ENCODE measurements at places on chromosomes 6 and 20.

DNA sequence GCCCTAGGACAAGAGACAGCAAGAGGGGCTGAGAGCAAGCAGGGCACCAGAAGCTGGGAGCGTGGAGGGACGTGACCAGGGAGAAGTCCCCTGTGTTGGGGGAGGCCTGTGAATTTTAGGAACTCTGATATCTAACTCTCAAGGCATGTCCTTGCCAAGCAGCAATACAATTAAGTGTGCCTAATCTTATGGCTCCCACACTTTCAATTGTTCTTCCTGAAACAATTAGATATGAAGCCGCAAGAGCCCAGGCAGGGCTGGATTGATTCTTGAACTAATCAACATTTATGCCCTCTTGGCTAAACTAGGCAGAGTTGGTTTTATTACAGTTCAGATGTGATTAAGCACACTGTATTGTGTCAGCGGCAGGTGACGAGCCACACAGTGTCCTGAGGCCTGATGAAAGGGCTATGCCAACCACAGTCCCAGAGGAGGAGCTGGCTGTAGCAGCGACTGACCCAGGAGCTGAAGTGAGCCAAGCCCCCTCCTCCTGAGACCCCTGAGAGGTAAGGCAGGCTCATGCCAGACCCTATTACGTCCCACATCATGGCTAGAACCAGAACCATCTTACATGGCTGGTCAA is 4.2 kb upstream of the MAVS start:
- H3K4me3 ChIP-seq, result no peak overlapping the region
- peaks cover 7% of the 10 kb centered on the region for H3K4me1 ChIP-seq
- H3K27ac ChIP-seq, result no peak overlapping the region

DNA sequence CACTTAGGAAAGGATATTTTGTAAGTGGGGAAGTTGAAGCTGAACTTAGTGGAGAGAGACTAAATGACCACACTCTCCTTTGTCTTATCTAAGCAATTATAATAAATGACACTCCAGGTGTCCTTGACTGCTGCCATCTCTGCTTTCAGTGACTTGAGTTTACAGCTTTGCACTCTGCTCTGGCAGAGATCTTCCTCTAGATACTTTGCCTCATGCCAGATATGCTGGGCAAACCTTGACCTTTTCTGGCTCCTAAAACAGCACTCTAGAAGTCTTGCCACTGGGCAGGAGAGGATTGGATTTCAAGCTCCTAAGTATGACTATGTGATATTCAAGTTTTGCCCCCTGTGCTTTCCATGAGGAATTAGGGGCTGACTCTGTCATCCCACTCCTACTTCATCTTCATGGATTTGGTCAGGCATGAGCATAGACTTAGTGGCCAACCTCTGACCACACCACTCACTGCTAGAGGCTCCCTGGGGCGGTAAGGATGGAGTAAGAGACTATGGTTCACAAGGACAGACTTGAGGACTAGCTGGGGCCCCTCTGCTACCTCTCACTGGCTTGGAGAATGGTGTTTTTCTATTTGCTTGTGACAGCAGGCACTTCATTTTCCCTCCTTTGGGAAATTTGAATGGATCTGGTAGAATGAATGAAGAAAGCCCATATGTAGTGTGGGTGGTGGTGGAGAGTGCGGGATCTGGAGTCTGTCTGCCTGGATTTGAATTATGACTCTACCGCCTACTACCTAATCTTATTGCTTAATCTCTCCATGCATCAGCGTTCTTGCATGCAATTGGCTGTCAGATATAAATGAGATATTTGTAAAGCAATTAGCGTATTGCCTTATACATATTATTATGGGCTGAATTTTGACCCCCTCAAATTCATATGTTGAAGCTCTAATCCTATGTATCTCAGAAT is 191.4 kb downstream of the REV3L start:
- no peak overlapping the region for H3K4me3 ChIP-seq
- H3K27me3 ChIP-seq, result no peaks in the 10 kb centered on the region
- DNase-seq, result no peak
- H3K36me3 ChIP-seq, result peaks cover 8% of the 10 kb centered on the region
- H3K27ac ChIP-seq, result no peak overlapping the region

DNA sequence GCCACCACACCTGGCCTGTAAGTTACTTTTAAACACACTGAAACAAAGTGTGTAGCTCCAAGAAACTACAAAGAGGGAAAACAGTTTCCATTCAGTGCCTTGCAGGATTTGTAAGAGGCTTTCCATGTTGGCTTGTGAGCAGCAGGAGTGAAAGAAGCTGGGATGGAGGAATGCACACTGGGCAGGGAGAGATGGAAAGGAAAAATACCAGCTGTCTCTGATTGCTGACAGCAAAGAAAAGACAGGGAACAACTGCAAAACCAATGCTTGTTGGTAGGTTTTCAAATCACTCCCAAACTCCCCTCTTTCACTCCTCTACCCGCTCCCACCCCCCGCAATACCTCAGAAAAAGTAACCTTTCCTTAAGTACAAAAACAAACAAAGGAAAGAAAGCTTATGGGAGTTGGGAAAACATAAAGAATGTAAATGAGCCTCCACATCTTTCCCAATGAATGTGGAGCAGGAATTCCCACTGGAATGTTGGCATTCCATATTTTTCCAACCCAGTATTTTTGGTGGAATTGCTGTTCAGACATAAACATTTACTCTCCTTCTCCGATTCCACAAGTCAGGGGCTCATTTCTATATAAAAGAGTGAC is 166.1 kb downstream of the THBS2 start:
- H3K27ac ChIP-seq, result no peak overlapping the region
- no peaks in the 10 kb centered on the region for H3K4me1 ChIP-seq
- no peaks in the 10 kb centered on the region for H3K36me3 ChIP-seq
- H3K27me3 ChIP-seq, result no peaks in the 10 kb centered on the region
- H3K4me3 ChIP-seq, result no peak overlapping the region

DNA sequence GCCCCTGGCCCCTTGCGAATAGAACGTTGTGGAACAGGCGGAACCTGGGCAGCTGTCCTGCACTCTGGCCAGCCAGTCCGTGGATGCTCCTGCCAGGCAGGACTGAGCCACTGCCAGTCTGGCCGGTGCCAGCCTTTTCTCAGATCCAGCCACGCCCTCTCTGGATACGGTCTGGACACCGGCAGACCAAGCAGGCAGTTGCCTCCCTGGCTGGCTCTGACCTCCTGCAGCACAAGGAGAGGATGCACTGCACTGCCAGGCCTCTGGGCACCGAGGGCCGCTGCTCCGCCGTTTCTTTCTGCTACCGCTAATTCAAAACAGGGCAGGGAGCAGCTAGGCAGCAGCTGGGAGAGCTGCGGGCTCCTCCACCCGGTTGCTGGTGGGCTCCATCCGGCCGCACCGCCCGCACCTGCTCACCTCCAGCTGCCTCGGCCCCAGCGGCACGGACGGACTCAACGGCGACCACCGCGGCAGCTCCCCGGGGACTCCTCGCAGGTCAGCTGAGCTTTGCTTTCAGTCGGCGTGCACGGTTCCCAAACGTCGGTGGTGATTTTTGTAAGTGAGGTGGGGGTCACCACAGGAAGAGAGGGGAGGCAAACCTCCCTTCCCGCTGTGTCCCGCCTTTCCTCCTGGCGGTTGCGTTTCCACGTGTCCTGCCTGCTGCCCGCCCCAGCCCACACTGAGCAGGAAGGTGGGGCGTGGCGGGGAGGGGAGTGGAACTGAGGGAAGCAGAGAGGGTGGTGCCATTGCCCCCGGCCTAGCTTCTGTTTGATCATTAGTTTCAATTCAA is 30.3 kb upstream of the AFDN start:
- H3K27ac ChIP-seq, result no peak overlapping the region
- DNase-seq, result no peak
- H3K4me3 ChIP-seq, result no peak overlapping the region
- H3K36me3 ChIP-seq, result no peaks in the 10 kb centered on the region

DNA sequence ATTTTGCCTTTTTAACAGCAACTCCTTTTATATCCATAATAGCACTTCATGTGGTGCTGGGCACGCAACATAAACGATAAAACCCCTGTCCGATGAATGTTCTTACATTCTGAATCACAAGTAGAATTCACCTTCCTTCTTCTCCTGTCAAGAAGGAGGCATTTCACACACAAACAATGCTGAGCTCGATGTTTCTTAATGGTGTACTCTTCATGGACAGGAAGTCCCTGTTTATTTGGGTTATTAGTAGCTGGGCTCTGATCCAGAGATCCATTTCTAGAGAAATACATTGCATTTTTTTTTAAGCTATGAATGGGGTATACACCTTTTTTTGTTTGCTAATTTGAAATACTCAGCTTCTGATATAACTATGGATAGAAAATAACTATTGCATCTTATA is 82.4 kb downstream of the PPP1R3G start:
- no peaks in the 10 kb centered on the region for H3K27me3 ChIP-seq
- no peak overlapping the region for H3K4me3 ChIP-seq
- no peak for DNase-seq

DNA sequence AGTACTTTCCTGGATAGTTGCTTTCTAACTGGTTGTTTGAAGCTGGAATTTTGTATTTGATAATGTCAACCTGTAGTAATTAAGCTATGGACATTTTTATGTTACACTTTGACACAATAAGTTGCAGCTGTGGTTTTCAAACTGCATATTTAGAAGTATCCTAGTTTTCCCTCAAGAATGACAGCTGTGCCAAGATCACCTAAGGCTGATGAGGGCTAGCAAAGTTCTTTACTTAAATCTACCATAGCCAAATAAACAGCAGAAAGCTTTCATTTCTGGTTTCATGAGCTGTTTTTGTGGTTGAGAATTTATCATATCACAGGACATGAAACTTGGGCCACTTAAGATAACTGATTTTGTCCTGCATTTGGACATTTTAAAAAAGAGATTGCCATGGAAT is 30.6 kb downstream of the FAM229B start:
- no peaks in the 10 kb centered on the region for H3K4me1 ChIP-seq
- H3K36me3 ChIP-seq, result no peaks in the 10 kb centered on the region

- no peak for DNase-seq
Measured at GRCh38 chr20:32453467-32454163, 95.5 kb downstream of the ASXL1 start.

- H3K36me3 ChIP-seq, result no peaks in the 10 kb centered on the region
- no peaks in the 10 kb centered on the region for H3K4me1 ChIP-seq
- H3K27me3 ChIP-seq, result peaks cover 17% of the 10 kb centered on the region
- no peak overlapping the region for H3K4me3 ChIP-seq
- no peak overlapping the region for H3K27ac ChIP-seq
Measured at GRCh38 chr6:29131691-29132090, 23.8 kb downstream of the OR2J3 start.

- DNase-seq, result no peak
- H3K4me3 ChIP-seq, result no peak overlapping the region
- no peaks in the 10 kb centered on the region for H3K36me3 ChIP-seq
- no peaks in the 10 kb centered on the region for H3K4me1 ChIP-seq
- H3K27ac ChIP-seq, result no peak overlapping the region
- H3K27me3 ChIP-seq, result no peaks in the 10 kb centered on the region
Measured at GRCh38 chr20:57564951-57565642, 4.2 kb downstream of the PCK1 start.

DNA sequence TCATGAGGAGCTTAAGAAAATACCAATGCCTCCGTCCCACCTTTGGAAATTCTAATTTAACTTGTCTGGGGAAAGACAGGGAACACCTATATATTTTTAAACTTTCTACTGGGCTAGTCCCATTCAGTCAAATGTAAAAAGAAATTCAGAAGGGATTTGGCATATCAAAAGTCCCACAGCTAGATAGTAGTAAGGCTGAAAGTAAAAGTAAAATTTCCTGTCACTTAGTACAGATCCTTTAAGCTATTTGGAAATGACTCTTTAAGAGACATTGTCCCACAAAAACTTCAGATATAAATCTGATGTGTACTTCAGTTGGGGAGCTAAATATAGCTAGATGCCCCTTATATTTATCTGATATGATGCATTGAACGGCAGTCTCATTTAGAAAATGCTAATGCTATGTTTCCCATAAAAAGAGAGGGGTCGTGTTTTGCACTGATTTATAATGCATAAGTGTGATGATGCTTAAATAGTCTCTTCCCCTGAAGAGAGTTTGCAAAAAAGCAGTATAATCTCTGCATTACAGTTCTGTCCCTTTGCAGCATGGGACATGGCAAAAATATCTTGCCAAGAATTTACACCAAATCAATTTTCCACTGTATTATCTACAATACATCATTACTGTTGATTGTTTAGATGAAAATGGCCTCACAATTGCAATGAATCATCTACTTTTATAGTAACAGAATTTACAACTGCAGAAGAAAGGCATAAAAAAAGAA is 860.8 kb upstream of the MAP3K7 start:
- no peak for DNase-seq
- H3K36me3 ChIP-seq, result no peaks in the 10 kb centered on the region
- H3K27ac ChIP-seq, result no peak overlapping the region
- H3K27me3 ChIP-seq, result no peaks in the 10 kb centered on the region

DNA sequence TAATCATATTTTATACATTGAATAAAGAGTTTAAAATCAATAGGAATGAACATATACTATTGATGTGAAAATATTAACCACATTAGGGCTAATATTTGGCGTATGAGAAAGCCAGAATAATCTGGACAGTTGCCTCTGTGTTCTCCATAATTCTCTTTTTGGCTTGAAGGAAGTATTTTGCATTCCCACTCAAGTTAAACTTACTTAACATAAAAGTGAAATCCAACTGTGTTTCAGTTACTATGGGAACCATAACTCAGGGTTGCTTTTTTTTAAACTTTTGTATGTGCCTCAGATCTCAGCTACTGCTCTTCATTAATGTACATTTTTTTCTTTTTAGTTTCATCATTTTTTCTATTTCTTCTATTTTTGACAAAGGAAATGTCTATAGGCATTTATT is 479.8 kb downstream of the NKAIN2 start:
- no peak overlapping the region for H3K4me3 ChIP-seq
- H3K36me3 ChIP-seq, result no peaks in the 10 kb centered on the region
- no peaks in the 10 kb centered on the region for H3K27me3 ChIP-seq
- no peaks in the 10 kb centered on the region for H3K4me1 ChIP-seq

GRCh38 chr6:132730560-132730959 is 16.7 kb upstream of the VNN1 start:
- H3K36me3 ChIP-seq, result no peaks in the 10 kb centered on the region
- no peaks in the 10 kb centered on the region for H3K27me3 ChIP-seq
- no peak overlapping the region for H3K4me3 ChIP-seq
- no peak overlapping the region for H3K27ac ChIP-seq
- no peak for DNase-seq
- no peaks in the 10 kb centered on the region for H3K4me1 ChIP-seq

GRCh38 chr6:63677282-63677681 is 41.7 kb downstream of the PHF3 start:
- peaks cover 2% of the 10 kb centered on the region for H3K36me3 ChIP-seq
- H3K4me1 ChIP-seq, result peaks cover 4% of the 10 kb centered on the region
- no peak overlapping the region for H3K4me3 ChIP-seq

DNA sequence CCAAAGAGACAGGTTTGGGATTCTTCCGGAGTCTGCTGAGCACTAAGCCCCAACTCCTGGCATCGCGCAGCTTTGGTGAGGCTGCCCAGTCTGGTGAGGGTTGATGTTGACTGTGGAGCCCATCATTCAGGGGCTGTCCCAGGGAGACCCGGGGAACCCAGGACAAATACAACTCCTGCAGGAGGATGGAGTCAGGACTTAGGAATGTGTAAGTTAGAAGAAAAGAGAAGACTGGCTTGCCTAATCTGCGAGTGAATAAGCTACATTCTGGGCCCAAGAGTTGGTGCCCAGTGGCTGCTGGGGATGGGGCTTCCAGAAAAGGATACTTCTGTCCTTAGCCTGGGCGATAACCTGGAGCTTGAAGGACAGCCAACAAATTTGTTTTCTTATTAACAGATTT is 47.9 kb downstream of the STK35 start:
- peaks cover 26% of the 10 kb centered on the region for H3K36me3 ChIP-seq
- no peaks in the 10 kb centered on the region for H3K27me3 ChIP-seq
- no peak for DNase-seq
- H3K4me3 ChIP-seq, result no peak overlapping the region

All from T-cell (primary cell).